ENCODE measurements at places on chromosomes 7 and 10.
A peak's percentile ranks its signal among the peaks of the same experiment; 100 is the strongest.

GRCh38 chr10:47376522-47377220 lies 7.4 kb downstream of the ZNF488 start:
- DNase-seq, result peak; percentile 11

- DNase-seq, result no peak
Measured at GRCh38 chr7:138564365-138564764, 104.3 kb downstream of the TRIM24 start.

GRCh38 chr7:134480730-134481129 lies 21.8 kb upstream of the AKR1B1 start:
- no peak for DNase-seq

- no peak for DNase-seq
Measured at GRCh38 chr10:116171505-116171904, 101.5 kb downstream of the GFRA1 start.

- DNase-seq, result no peak
Measured at GRCh38 chr10:2278363-2278762, 541.0 kb upstream of the ADARB2 start.

DNA sequence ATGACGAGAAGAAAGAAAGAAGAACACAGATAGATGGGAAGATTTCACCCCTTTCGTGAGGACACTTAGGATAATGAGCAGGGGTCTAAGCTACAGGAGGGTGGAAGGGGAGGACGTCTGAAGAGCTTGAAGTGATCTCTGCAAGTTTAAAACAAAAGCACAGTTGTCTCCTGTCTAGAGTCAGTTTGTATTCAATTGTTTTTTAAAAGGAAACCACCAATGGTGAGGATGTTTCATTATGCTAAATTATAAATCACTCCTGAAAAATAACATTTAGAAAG lies 85.9 kb downstream of the ADAM12 start:
- no peak for DNase-seq

DNA sequence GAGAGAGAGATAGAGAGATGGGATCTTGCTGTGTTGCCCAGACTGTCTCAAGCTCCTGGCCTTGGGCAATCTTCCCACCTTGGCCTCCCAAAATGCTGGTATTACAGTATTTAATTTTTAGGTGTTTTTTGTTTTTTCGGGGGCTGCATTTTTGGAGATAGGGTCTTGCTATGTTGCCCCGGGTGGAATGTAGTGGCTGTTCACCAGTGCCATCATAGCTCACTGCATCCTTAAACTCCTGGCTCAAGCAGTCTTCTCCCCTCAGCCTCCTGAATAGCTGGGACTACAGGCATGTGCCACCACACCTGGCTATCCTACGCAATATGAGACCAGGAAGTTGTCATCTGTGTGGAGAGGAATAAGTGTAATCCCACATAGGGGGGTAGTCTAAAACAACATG lies 42.4 kb downstream of the KCTD7 start:
- DNase-seq, result no peak

- no peak for DNase-seq
Measured at GRCh38 chr7:123612024-123612423, 10.4 kb downstream of the ASB15 start.

DNA sequence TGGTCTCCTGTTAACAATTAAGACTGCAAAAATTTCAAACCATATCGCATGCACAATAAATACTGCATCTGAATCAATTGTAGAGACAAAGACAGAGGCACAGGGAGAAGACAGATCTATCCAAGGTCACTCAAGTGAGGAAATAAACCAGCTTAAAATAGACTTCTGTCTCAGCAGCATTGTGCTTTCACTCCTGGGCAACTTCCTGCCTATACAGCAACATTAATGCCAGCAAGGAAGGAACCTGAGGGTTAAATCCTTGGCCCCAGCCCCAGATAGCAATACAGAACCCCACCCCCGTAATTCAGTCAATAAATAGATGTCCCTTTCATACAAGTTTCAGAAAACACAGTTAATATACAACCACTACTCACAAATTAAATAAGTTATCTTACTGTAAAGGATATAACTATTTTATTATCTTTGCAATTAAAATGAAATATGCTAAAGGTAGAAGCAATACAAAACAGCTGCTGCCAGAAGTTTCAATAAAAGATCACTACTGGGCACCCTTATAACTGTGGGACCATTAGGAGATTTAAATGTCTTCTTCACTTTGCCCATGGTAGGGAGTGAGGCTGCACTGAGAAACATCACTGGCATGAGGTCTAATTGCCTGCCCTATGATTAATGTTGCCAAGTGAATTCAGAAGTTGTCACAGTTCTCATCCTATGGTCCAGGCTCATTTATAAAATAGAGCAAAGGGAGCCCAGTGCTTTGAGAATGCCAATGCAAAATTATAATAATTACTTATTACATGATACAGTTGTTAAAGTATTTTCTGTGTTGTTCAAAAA lies 49.4 kb downstream of the CAV1 start:
- no peak for DNase-seq

GRCh38 chr10:4807761-4808507 lies 18.1 kb upstream of the AKR1E2 start:
- no peak for DNase-seq

GRCh38 chr7:1033546-1034145 lies 10.7 kb upstream of the GPR146 start:
- DNase-seq, result no peak

- no peak for DNase-seq
Measured at GRCh38 chr10:24306507-24306875, 97.6 kb downstream of the KIAA1217 start.

DNA sequence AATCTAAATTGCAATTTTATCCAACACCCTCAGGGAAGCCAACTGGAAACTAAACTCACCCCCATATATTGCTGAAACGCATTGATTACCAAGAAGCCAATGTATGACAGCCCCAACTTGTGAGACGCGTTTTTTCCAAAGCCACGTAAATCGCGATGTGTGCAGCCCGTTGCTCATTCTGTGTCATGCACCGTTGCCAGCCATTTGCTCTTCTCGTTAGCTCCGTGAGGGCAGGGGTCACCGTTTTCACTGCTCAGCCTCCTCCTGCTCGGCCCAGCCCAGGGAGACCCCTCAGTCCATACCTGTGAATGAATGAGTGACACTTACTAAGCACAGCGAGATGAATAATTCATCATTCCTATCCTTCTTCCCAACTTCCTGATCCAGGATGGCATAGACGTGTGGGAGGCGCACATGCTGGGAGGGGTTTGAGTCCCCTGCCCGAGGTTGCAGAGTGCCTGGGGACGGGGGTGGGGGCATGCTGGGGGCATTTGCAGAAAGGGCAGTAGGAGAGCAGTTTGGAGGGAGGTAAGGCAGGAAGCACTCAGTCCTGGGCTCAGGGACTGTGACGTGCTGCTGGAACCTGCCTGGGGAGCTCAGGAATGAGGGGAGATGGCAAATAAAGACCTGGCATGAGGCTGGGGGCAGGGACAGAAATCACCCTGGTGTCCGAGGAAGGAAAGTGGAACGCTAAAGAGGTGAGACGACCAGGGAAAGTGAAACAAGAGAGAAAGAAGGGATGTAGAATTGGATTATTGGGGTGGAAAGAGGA lies 104.2 kb upstream of the SDK1 start:
- DNase-seq, result no peak

DNA sequence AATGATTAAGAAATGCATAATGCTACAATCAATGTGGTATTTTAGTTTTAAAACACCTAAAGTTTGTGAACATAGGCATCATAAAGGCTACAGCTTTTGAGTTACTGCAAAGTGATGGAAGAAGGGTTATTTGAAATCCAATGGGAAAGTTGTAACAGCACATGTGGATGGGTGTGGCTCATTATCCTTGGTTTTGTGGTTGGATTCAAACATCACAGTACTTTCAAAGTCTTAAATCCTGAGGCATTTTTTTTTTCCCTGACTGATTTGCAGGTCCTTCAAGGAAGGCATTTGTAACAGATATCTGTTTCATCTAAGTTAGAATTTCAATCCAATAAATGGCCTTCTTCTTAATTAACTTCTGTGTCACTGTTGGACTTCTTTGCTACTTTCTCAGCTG lies 9.8 kb upstream of the SHTN1 start:
- DNase-seq, result no peak

GRCh38 chr7:75961218-75961617 lies 33.2 kb downstream of the TMEM120A start:
- no peak for DNase-seq

GRCh38 chr7:24713039-24713793 lies 44.0 kb downstream of the GSDME start:
- DNase-seq, result peak; percentile 21

GRCh38 chr10:92691591-92692079 lies 1.9 kb downstream of the HHEX start:
- no peak for DNase-seq

DNA sequence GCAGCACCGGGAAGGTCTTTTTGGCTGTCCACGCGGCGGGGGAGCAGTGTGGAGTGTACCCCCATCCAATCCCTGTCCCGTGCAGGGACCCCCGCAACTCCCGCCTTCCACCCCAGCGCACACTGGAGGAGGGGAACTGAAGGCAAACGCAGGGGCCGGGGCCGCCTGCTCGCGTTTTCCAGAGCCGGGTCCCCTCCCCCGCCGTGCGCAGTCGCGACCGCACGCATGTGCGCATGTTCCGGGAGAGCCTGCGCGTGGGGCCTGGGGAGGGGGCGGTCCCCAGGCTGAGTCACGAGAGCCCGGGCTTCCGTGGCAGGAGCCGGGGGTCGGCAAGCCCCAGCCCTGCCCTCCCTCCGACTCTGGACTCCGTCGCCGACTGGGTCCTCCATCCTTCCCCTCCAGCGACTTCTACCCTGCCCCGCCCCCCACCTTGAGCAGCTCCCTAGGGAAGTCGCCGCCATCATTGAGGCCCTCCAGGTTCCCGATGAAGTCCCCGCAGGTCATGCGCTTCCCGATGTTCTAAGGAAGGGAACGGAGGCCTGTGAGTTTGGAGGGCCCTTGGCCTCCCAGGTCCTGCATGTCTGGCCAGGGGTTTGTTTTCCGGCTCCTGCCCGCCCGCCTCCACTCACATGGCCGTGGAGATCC lies 8.0 kb downstream of the PSD start:
- no peak for DNase-seq

- no peak for DNase-seq
Measured at GRCh38 chr7:19674266-19674960, 34.4 kb downstream of the POLR1F start.

- DNase-seq, result no peak
Measured at GRCh38 chr10:34219753-34220548, 595.1 kb downstream of the PARD3 start.

Data from right atrium auricular region (tissue), 2 donors.